ENCODE measurements at places on chromosomes 12 and 14.

GRCh38 chr12:94186278-94187241, 38.2 kb downstream of the PLXNC1 start:
- no peak for DNase-seq

GRCh38 chr14:104977681-104978653, at the start of gene AHNAK2:
TSS of gene AHNAK2 (minus strand) at chr14:104978374. CDS start at chr14:104978237, 137 bp downstream.
- DNase-seq, result peak; percentile 35

DNA sequence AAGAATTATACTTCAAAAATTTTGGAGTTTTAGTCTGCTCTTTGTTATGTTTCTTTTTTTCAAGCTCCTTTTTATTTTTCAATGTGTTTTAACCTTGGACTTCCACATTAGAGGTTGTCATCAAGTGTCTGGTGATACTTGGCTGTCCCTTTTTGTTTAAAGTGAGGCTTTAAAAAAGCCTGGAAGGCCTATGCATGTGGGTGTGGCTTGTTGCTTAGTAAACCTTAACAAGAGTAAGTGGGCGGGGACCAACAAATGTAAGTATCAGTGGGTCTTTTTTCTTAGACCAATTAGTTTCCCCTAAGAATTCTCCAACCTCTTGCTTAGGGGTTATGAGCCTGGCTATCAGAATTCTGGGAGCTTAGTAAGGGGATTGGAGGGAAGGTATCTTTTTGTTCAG, 26.4 kb downstream of the HCFC2 start:
- no peak for DNase-seq

DNA sequence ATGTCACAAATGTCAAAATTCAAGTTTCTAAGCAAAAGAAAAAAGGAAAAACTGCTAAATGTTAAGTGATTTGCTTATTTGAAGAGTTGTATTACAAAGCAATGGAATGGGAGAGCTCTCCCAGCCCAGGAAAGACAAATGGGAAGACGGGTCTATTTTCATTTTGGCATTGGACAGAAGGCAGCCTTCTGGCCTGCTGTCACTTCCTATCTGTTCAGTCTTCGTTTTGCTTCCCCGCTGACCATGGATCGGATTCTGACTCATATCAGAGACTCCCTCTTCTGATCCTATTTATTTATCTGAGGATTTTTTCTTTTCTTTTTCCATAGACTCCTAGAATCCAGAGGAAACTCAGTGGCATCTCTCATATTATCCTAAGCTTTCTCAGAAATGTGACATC, 634.9 kb downstream of the DIO2 start:
- no peak for DNase-seq

GRCh38 chr14:57297852-57298251, 29.1 kb downstream of the AP5M1 start:
- DNase-seq, result no peak

GRCh38 chr14:26598081-26598671, 343 bp upstream of the NOVA1 start:
- no peak for DNase-seq

DNA sequence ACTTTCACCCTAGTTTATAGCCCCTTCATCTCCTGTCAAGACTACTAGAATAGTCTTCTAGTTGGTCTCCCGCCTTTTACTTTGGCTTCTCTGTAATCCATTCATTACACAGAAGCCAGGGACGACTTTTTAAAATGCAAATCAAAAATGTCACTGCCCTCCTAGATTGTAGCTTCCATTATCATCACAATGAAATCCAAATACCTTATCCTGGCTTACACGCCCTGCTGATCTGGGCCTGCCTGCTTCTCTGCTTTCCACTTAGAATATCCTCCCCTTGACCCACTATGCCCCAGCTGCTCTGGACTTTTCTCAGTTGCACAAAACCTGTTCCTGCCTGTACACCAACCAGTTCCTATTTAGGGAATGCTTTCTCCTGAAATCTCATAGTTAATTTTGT, 4.5 kb upstream of the EEA1 start:
- DNase-seq, result no peak

Data from activated gamma-delta T cell (primary cell).